ENCODE measurements at places on chromosomes 11 and 22.

GRCh38 chr11:22193348-22194051 lies 615 bp downstream of the ANO5 start:
- DNase-seq = no peak

DNA sequence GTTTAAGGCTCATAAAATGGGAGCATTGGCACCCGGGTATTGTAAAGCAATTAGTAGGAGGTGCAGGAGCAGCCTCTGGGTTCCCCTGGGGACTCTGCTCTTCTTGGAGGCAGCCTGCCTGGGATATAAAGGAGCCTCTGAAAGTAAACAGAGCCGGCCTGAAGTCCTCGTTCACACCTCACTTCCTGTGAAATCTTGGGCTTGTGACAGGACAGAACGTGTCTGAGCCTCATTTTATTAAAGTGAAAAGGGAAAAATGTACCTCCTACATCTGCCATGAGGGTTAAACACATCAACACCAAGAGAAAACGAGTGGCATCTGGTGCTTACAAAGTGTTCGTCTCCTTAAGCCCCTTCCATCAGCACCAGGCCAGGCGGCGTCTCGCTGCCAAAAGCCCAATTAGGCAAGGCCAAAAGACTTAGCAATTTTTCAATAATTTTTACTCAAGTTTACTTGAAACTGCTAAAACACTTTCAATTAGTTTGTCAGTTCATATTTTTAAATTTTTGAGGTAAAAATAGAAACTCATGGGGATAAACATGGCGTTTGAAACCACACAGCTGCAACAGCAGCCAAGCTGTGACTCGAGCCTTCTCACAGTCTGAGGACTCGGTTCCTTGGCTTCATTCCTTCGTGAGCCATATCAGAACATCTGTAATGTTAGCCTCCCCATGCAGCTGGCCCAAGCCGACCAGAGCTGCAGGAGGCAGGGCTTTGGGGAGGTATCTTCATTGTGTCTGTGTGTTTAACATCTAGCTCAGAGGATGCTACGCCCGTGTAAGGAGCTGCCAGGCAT lies 33.6 kb downstream of the MAP6 start:
- no peak for DNase-seq

DNA sequence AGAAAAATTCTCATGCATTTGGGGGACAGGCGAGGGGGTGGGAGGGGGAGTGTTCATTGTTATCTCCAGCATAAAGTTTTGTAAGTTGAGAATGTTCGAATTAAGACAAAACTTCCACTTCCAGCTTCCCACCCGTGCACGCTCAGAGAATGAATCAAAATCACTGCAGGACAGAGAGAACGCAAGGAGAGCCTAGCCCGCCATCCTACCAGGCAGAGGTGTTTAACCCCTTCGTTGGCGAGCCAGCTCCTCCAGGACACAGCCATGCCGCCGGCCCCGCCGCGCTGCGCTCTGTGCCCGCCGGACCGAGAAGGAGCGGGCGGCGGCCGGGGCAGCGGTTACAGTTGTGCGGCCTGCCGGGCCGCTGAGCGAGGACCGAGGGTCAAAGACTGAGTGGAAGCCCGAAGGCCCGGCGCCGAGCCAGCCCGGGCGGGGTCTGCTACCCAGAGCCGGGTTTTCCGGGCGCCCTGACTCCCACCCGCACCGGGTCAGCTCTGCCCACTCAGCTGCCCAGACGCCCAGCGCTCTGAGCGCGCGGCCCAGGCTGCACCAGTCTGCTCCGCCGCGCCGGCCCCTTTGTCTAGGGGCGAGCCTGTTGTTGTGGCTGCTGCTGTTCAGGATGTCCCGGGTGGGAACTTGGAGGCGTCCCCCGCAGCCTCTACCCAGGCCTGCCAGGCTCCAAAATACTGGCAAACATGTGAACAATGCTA lies at the start of gene NOX4:
Gene NOX4, minus strand, starts transcription at position 395 of the 710 bp plus-strand sequence. Its CDS starts 129 bp downstream, at position 266.
- DNase-seq = no peak

- DNase-seq = no peak
Observed at GRCh38 chr11:118876286-118876685, 7.4 kb upstream of the CXCR5 start.

- DNase-seq = no peak
Observed at GRCh38 chr11:73317373-73317772, 9.3 kb downstream of the ARHGEF17 start.

DNA sequence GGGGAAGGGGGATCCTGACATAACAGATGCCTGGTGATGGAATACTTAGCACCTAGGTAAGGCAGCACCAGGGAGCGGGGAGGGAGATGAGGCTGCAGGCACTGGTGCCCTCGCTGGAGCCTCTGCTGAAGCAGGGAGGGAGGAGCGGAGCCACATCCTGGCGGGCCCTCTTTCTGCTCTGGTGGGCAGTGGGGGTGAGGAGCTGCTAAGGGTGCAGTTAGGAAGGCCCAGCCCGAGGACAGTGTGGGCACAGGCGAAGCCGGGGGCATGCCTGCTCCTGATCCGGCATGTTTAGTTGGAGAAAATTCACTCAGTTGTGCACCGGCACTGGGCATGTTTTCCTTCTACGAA lies 83.9 kb downstream of the MED15 start:
- no peak for DNase-seq

DNA sequence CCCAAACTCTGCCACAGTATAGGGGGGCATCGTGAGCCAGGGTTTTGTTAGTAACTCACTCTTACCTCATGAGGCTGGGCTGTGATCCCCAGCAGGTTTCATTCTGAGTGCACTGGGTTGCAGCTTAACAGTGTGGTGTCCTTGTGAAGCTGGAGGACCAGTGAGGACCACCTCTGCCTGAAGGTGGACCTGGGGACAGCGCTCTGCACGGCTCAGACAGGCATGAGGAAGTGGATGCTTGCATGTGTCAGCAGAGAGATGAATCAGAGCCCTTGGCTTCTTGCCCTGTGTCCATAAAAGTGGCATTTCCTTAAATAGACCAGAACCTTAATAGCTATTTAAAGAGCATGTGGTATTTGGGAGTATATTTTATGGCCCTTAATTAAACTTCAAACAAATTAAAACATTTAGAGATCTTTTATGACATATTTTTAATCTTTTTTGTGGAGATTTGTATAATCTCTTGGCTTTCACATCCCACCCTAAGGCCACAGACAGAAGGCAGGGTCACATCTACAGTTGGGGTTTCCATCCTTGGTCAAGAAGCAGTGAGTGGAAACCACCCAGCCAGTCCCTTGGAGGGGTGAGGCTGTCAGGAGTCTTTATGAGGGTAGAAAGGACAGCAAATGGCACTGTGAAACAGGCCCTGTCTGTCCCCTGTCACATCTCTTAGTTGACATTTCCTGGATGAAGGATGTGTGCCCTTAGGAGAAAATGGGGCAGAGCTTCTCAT lies 24.8 kb upstream of the ADORA2A start:
- no peak for DNase-seq

DNA sequence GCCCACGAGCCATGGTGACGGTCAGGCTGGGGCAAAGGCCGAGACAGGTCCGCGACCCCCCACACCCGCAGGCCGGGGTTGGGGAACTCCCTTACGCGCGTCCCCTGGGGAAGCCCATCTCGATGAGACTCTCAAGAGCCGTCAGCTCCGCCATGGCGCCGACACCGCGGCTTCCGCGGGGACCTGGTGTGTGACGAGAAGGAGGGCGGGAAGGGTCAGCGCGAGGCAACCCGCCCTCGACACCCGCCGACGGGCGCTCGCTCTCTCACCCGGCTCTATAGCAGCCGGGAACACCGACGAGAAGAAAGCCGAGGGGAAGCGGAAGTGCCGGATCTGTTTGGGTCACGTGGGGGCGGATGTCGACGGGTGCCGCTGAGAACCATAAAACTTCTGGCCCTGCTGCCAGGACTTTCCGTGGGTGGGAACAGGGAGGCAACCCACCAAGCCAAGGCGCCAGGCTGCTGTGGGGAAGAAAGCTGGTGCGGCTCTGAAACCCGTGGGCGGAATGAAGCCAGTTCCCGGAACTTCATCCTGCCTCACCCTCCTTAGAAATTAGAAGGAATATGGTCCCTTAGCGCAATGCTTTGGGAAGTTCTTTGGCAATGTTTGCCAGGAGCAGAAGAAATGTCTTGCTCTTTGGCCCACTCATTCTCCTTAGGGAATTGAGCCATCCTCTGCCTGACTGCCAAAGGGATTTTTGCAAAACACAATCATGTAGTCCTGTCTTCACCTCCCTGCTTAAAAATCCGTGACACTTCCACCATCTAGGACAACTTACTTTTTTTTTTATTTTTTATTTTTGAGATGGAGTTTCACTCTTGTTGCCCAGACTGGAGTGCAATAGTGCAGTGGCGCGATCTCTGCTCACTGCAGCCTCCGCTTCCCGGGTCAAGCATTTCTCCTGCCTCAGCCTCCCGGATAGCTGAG lies at the start of gene UBXN1:
Gene UBXN1, minus strand, starts transcription at position 304 of the 927 bp plus-strand sequence. Its CDS starts 150 bp downstream, at position 154.
- peak; percentile 88 for DNase-seq

GRCh38 chr11:16863389-16863788 lies 124.9 kb downstream of the C11orf58 start:
- DNase-seq = no peak

GRCh38 chr11:46527591-46528130 lies 66.2 kb downstream of the AMBRA1 start:
- DNase-seq = no peak

DNA sequence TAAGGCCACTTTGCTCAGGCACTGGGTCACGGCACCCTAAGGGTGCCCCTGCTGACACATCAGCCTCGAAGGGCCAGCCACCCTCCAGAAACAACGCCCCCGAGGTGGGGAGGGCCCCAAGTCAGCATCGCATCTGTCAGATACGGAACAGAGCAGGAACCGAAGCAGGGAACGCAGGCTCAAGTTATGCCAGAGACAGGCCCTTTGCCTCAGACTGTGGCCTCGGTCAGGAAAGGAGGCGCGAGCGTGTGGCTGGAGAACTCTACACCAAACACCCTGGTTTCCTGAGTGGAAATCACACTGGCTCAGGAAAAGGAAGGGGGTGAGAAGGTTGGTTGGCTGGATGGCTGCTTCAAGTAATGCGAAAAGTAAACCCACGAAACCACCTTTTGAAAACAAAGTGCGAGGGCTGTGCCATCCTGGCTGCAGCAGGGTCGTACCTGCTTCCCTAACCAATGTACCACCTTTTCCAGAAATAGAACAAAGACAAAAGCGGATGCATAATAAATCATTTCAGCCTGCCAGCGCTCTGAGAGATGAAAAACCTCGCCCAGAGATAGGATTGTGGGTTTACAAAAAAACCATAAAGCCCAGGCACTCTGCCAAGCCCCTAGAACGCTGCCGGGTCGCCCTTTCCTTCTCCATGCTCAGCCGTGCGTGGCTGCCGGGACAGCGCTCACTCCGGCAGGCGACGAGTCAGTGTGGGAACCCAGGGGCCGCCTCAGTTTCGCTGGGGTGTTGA lies 38.6 kb downstream of the TRMU start:
- DNase-seq = peak; percentile 39

- DNase-seq = no peak
Observed at GRCh38 chr22:45997777-45998637, 21.0 kb upstream of the WNT7B start.

DNA sequence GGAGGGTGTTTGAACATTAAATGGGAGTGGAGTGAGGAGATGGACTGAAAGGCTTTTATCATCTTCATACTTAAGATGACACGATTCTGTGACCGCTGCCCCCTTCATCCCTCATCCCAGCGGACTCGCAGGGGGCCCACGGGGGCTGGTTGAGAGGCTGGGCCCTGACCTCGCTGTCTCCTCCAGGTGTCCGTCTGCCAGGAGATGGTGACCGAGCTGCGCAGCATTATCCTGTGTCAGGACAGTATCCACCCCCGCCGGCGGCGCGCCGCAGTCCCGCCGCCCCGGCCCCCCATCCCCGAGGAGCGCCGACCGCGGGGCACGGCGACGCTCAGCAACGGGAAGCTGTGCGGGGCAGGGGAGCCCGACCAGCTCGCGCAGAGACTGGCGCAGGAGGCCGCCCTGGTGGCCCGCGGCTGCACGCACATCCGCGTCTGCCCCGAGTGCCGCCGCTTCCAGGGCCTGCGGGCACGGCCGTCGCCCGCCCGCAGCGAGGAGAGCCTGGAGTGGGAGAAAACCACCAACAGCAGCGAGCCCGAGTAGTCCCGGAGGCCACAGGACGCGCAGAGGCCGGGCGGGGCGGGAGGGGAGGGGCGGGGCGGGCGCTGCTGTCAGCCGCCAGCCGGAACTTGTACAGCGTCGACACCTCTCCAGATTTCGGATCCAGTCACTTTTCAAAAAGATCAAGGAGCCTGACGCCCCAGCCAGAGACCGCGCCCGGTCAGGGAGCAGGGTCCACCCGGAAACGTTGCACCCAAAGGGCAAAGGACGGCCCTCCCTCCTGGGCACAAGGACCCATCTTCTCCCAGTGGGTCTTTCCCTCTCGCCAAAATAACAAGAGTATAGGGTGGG lies 38.0 kb upstream of the TBCEL start:
- DNase-seq = peak; percentile 33

DNA sequence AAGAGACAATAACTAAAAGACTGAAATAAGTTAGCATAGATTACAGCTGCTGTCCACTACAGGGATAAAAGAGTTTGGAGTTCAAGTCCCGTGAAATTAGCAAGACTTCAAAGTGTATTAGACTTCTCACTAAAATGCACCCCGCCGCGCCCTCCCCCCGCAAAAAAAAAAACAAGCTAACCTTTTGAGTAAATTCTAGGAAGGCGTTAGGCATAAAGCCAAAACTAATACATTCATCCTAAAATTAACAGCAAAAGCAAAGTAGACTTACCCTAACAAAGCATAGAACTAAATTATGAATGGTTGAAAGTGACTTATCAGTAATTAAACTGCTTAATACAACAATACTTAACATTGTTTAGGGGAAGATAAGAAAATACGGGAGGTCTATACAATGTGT lies 581.0 kb upstream of the CHORDC1 start:
- DNase-seq = no peak

- DNase-seq = no peak
Observed at GRCh38 chr11:16086229-16086819, 270.0 kb downstream of the SOX6 start.

DNA sequence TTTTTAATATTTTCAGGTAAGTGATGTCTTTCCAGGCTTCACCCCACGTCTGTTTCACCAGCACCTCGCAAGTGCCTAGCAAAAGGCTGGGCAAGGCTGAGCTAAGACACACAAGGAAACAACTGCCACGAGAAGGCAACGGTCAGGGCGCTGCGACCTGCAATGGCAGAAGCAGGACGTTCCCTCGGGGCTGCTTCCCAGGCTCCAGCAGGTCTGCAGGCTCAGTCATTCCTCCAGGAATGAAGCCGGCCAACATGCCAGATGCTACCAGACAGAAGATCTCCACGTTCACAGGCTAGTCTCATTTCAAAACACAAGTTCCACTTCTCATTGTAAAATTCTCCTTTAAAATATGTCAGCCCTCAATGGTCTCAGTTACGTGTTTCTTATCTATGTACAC lies 45.5 kb downstream of the CELSR1 start:
- no peak for DNase-seq

DNA sequence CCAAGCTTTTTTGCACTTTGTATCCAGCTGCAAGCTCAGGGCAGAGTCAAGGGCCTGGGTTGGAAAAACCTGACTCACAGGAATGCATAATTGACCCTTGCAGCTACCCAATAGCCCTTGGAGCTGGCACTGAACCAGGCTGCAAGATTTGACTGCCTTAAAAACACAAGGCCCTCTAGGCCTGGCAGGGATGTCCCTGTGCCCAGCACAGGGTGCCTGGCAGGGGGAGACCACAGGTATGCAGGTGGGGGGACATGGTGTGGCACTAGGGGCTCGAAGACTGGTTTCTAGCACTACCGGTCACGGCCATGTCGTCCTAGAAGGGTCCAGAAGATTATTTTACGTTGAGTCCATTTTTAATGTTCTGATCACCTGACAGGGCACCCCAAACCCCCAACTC lies 30.2 kb downstream of the SBF1 start:
- no peak for DNase-seq

GRCh38 chr11:67820081-67820480 lies 145.7 kb upstream of the ALDH3B2 start:
- no peak for DNase-seq

GRCh38 chr11:115612046-115612730 lies 108.0 kb upstream of the CADM1 start:
- no peak for DNase-seq
